Left renal cortex interstitium (tissue), 4 donors: ENCODE measurements at places on chromosomes 7 and 10. TPM values are rescaled to one million over a fixed set of nuclear protein-coding genes. Genes with fewer than 3 reads are reported as not detected.

PAOX gene
- polyA plus RNA-seq = 10.0 TPM

- no peak for DNase-seq
Observed at GRCh38 chr10:80173466-80173865, 31.9 kb downstream of the ANXA11 start.

- no peak for DNase-seq
Observed at GRCh38 chr10:103429647-103430046, 22.5 kb downstream of the CALHM2 start.

GRCh38 chr7:102305414-102306268 lies 19.0 kb downstream of the SH2B2 start:
- no peak for DNase-seq

DNA sequence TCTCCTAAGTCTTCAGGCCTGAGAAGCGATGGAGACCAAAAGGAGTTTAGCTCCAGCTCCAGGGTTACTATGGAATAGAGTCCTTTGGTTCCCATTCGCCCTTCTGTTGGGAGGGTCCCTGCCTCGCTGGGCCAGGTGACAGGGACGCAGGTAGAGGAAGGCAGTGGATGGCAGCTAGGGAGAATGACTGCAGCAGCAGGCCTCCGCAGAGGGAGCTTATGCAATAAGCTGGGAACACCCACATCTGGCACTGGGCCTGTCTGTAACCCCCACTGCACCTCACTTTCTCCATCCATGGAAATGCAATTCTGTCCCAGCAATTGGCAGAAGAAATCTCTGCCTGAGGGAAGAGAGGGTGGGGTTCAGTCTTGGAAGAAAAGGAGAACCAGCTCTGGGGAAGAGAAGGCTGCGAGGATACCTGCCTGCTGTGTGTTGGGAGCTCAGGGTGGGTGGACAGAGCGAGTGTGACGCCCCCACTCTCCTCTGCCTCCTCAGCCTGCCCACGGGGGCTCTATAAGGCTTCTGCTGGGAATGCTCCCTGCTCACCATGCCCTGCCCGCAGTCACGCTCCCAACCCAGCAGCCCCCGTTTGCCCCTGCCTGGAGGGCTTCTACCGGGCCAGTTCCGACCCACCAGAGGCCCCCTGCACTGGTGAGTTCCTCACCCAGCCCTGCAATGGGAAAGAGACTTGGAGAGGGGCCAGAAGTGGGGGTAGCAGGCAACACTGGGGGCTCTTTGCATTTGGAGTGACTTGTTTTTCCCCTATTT lies 10.3 kb downstream of the EPHB6 start:
- no peak for DNase-seq
